ENCODE measurements at places on chromosomes 1 and 21.

DNA sequence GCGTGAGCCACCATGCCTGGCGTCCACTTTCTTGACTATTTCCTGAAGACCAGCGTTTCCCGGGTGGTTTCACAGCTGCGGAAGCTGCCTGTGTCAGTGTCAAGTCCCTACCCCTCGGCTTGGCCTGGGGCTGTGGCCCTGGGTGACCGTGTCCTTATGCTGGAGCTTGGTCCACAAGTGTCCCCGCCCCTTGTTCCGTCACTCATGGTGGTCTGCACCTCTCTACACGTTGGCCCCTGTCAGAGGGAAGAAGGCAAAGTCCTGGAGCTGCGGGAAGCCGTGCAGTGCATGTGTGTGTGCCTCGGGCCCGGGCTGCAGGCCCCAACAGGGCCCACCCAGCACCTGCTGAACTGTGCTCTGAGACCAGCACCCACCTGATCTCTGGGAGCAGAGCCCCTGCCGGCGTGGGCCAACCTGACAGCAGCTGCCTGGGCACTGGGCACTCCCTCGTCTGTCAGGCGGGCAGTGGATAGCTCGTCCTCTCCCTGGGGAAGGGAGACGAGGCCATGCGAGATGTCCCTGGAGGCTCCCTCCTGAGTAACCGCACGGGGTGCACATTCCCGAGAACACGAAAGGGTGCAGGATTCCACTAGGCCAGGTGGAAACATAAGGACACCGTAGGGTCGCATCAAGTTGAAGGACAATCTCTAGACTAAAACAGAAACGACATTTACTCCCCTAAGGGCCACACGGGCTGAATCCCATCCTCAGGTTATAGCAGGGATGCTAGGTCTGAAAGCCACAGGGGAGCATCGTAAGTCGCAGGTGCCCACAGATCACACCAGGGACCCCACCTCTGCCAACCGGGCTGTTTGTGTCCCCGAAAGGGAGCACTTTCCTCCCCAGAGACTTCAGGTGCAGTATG lies 2.4 kb upstream of the C1orf159 start:
- no peak for DNase-seq

GRCh38 chr1:180003026-180003695 lies 48.6 kb downstream of the CEP350 start:
- DNase-seq = no peak

DNA sequence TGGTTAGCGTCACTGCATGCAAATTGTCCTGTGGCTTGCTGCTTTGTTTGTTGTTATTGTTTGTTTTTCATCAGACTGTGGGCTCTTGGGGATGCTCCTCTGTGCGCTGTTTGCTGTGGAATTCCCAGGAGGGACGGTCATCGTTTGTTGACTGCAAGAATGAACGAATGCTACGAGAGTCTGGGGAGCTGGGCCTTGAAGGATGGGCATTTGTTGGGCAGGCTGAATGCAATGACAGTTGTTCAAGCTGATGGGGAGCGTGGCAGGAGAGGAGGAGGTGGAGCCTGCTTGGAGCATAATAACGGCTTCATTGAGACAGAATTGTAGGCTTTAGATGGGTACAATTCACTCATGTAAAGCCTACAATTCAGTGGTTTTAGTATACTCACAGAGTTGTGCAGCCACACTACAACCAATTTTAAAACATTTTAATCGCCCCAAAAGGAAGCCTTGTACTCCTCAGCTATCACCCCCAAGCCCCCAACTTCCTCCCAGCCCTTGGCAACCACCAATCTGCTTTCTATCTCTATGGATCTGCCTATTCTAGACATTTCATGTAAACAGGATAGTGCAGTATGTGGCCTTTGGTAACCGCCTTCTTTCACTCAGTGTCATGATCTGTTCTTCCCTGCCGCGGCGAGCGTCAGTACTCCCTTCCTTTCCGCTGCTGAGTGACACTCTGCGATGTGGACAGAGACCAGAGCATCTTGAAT lies 190.2 kb downstream of the CAMTA1 start:
- DNase-seq = no peak

GRCh38 chr1:55504306-55504731 lies 289.2 kb upstream of the USP24 start:
- no peak for DNase-seq

- DNase-seq = peak; percentile 71
These were observed 14.7 kb downstream of the MDM4 start for GRCh38 chr1:204530932-204531331.

DNA sequence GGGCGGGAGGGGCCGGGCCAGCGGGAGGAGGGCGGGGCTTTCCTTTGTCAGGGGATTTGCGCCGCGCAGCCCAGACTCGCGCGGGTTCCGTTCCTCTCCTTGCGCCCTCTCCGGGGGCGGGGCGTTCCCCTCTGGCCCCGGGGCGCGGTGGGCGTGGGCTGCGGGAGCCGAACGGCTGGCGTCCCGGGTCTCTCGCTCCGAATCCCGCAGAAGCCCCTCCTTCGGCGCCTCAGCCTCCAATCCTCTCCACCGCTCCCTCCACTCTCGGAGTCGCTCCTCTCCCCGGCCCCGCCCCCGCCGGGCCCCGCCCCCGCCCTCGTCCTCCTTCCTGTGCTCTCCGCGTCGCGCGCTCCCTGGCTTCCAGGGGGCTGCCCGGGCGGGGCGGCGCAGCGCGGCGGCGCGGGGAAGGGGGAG lies 82.8 kb upstream of the BMP8A start:
- DNase-seq = peak; percentile 49

- DNase-seq = no peak
These were observed 203.9 kb downstream of the HIVEP3 start for GRCh38 chr1:41714638-41715389.

GRCh38 chr21:35587841-35588380 lies 472.4 kb downstream of the SETD4 start:
- no peak for DNase-seq

- DNase-seq = no peak
These were observed 48.1 kb upstream of the EEIG2 start for GRCh38 chr1:108511764-108512163.

GRCh38 chr1:35560256-35561225 lies 2.9 kb downstream of the NCDN start:
- no peak for DNase-seq

DNA sequence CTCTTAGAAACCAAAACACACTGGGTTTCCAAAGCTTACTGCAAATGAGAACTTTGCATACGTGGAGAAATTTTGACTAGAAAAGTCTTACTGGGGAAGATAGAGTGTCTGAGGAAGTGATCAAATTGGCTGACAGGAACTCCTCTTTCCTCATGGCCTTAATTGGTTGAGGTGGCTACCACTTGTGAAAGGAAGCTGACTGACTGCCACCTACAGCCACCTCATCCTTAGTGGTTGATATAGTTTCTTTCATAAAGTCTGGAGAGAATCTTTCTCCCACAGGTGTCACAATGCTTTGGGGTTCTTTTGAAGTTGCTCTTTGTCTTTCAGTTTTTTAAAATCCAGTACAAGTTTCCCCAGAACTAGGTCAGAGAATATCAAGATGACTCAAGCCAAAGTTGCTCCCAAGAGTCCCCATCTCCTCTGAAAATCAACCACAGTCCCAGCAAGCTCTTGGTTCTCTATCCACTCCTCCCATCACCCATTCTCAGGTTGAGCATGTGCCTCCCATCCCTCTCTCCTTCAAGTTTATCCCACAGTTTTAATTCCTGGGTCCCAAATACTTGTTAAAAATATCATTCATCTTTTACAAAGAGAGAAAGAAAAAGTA lies 43.3 kb downstream of the GPR88 start:
- no peak for DNase-seq

DNA sequence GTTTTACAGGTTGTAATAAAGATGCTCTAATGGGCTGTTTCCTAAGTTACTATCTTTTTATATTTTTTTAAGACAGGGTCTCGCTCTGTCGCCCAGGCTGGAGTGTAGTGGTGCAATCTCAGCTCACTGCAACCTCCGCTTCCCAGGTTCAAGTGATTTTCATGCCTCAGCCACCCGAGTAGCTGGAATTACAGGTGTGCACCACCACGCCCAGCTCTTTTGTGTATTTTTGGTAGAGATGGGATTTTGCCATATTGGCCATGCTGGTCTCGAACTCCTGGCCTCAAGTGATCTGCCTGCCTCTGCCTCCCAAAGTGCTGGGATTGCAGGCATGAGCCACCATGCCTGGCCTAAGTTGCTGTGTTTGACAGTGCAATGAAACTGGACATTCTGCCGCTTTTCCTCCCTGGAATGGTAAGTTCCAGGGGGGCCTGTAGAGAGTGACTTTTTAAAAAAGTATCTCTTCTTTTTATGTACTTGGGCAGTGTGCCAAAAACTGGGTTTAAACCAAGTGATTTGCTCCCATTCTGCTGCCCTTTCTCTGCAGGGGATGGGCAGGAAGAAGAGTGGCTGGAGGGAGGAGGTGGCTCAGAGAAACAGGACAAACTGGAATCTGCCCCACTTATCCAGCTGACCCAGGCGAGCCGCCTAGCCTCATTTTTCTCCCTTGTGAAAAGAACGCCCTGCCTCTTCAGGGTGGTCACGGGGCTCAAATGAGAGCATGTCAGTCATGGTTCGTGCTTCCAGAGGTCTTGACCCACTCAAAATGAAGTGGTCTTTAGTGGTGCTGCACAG lies 2.3 kb downstream of the SLC37A1 start:
- no peak for DNase-seq

GRCh38 chr1:117001254-117001927 lies at the start of gene CD101:
CD101 (plus strand) TSS chr1:117001760; CDS start chr1:117001818, 58 bp downstream.
- peak; percentile 84 for DNase-seq

DNA sequence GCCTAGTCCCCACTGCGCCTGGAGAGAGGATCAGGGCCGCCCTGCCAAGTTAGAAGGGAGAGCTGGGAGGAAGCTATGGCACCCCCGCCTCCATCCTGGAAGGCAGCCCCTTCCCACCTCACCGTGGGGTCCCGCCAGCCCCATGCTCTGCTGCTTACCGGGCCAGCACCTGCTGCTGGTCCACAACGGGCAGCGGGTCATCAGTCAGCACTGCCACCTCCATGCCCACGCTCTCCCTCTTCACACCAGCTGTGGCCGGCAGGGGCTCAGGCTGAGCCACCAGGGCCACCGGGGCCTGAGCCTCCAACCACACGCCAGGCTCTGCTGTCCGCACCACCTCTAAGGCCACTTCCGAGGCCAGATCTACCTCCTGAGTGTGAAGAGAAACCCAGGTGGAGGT lies 23.5 kb upstream of the DDOST start:
- no peak for DNase-seq

GRCh38 chr1:205004351-205004750 lies 38.7 kb upstream of the CNTN2 start:
- no peak for DNase-seq
